Stomach (tissue), 19 donors: ENCODE measurements at places on chromosomes 7 and 10. TPM values are rescaled to one million over a fixed set of nuclear protein-coding genes. Genes with fewer than 3 reads are reported as not detected.

DNA sequence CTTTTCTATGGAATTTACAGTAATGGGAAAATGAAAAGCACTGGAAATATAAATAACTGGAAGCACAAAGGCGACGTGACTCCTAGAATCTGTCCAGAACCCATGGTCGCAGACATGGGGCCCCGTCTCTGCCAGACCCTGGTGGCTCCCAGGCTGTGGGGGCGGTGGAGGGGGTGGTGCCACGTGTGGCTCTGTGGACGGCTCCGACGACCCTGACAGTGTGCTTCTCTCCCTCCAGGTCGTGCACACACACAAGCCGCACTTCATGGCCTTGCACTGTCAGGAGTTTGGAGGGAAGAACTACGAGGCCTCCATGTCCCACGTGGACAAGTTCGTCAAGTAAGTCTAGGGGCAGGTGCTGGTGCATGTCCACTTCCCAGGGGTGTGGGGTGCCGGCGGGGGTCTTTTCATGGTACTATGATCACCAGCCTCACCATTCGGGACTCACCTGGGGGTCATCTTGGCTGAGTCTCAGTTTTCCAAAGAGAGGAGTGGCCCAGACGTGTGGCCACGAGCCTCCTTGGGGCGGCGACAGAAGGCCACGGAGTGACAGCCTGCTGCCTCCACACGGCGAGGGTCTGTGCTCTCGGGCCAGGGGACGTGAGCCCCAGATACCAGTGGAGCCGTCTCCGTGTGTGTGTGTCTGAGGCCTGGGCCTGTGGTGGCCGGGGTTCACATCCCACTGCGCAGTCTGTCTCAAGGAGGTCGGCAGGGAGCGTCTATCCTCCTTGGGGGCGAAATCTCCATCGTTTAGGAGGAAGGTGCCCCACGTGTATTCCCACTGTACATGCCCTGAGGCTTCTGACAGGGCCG lies 108.2 kb downstream of the INPP5A start:
- DNase-seq: no peak
- no peak overlapping the region for H3K27ac ChIP-seq
- H3K36me3 ChIP-seq: peaks cover 40% of the 10 kb centered on the region
- no peak overlapping the region for H3K4me3 ChIP-seq

GRCh38 chr10:114239117-114239993 lies at the start of gene VWA2:
VWA2 (plus strand) TSS chr10:114239254; CDS start chr10:114248714, 9,460 bp downstream.
- peaks cover 14% of the 10 kb centered on the region for H3K27me3 ChIP-seq
- H3K4me1 ChIP-seq: peaks cover 29% of the 10 kb centered on the region
- H3K4me3 ChIP-seq: peak within 1 kb of the TSS; percentile 60
- H3K36me3 ChIP-seq: no peaks in the 10 kb centered on the region

DNA sequence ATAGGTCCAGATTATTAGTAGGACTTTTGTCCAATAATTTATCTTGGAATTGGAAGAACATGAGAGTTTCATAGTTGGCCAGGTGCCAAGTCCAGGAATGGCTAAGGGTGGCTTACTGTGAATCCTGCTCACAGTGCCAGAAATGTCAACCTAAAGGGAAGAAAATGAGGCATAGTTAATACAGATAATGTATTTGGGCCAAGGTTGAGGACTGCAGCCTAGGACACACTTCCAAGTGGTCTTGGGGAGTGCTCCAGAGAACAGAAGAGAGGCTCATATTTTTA lies 78.2 kb downstream of the MAPK8 start:
- no peaks in the 10 kb centered on the region for H3K36me3 ChIP-seq
- H3K4me3 ChIP-seq: no peak overlapping the region
- no peaks in the 10 kb centered on the region for H3K4me1 ChIP-seq
- H3K27me3 ChIP-seq: no peaks in the 10 kb centered on the region
- DNase-seq: no peak
- H3K27ac ChIP-seq: no peak overlapping the region

GRCh38 chr10:49758249-49758930 lies 3.7 kb downstream of the OGDHL start:
- H3K27ac ChIP-seq: no peak overlapping the region
- peaks cover 9% of the 10 kb centered on the region for H3K4me1 ChIP-seq
- DNase-seq: no peak
- H3K27me3 ChIP-seq: no peaks in the 10 kb centered on the region
- H3K4me3 ChIP-seq: no peak overlapping the region

DNA sequence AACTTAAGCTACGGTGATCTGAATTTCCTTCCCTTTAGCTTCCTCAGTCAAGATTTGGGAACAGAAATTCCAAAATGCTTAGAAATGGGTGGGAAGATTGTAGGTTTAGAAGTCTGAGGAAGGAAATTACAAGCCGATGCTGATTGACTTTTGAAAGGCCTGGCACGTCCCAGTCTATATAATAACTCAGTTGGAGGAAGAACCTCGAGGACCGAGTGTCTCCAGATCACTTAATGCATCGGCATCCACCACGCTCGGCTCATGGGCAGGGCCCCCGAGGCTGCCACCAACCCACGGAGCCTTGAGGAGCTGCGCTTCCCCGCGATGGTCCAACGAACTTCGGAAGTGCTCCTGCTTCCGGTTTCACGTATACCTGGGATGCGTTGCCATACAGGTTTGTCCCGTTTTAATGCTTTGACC lies 10.4 kb upstream of the SP8 start:
- DNase-seq: peak; percentile 35
- peaks cover 14% of the 10 kb centered on the region for H3K4me1 ChIP-seq
- H3K27ac ChIP-seq: no peak overlapping the region
- H3K36me3 ChIP-seq: no peaks in the 10 kb centered on the region
- H3K27me3 ChIP-seq: peaks cover 49% of the 10 kb centered on the region

DNA sequence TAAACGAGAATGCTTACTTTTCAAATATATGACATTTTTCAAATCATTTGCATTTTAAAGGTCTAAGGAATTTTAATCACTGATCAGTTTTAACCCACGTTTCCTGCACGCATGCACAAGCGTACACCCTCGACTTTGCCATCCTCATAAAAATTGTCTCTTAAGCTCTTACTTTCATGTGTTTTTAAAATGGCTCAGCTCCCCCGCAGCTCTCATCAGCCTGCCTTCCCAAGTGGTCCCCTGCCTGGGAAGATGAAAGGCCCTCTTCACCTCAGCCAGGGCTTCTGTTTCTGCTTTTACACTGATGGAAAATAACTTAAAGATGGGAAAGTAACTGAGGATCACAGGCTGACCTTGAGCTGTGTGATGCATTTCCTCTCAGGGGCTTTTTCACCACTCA lies 131.6 kb upstream of the LSM8 start:
- no peak overlapping the region for H3K4me3 ChIP-seq
- H3K27ac ChIP-seq: no peak overlapping the region
- no peaks in the 10 kb centered on the region for H3K27me3 ChIP-seq
- no peaks in the 10 kb centered on the region for H3K36me3 ChIP-seq
- H3K4me1 ChIP-seq: no peaks in the 10 kb centered on the region

DNA sequence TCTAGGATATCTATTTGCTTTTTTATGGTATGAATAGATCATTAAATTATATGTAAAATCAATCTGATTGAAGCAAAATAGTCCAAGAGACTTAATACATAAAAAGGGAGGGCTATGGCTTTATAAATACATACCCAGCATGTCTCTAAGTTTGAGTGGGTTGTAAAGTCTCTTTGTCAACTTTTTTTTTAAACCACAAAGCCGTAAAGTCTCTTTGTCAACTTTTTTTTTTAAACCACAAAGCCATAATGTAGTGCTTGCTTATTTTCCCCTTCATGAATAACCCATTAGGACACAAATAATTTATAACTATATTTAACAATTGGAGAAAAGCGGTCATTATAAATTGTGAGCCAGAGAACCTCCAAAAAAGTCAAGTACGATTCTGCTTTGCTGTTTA lies 5.7 kb downstream of the HECTD2 start:
- no peak overlapping the region for H3K27ac ChIP-seq
- no peaks in the 10 kb centered on the region for H3K36me3 ChIP-seq
- no peak overlapping the region for H3K4me3 ChIP-seq
- H3K27me3 ChIP-seq: no peaks in the 10 kb centered on the region

DNA sequence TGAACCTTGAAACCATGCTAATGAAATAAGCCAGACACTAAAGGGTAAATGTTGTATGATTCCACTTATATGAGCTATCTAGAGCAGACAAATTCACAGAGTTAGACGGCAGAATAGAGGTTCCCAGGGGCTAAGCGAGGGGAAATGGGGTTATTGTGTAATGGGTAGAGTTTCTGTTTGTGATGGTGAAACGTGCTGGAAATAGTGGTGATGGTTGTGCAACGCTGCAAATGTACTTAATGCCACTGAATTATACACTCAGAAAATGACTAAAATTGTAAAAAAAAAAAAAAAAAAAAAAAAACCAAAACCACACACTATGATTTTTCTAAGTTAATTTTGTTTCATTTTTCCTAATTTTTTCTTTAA lies 30.0 kb downstream of the SFXN4 start:
- DNase-seq: no peak
- H3K4me3 ChIP-seq: no peak overlapping the region
- H3K27ac ChIP-seq: no peak overlapping the region
- peaks cover 15% of the 10 kb centered on the region for H3K4me1 ChIP-seq
- no peaks in the 10 kb centered on the region for H3K27me3 ChIP-seq

GRCh38 chr7:108311446-108312168 lies 144.6 kb downstream of the NRCAM start:
- no peak for DNase-seq
- no peak overlapping the region for H3K4me3 ChIP-seq
- no peaks in the 10 kb centered on the region for H3K36me3 ChIP-seq
- no peaks in the 10 kb centered on the region for H3K4me1 ChIP-seq
- H3K27me3 ChIP-seq: no peaks in the 10 kb centered on the region

DNA sequence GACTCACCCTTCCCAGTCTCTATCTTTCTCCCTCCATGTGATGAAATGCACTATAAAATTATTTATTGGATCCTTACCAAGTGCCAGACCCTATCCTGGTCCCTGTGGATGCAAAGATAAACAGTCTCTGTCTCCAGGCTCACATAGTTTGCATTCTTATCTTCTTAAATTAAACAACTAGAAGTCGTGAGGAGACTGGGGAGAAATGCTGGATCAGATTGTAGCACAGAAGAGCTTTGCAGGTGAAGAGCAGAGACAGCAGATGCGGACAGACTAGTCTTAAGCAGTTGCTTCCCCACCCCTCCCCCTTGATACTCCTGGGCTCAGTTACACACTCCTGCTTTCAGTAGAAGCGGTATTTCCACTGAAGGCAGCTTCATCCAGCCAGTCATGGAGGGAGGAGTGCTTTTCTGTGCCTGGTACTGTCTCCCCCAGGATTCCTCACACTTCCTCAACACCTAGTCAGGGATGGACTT lies 20.8 kb upstream of the CDK1 start:
- no peaks in the 10 kb centered on the region for H3K36me3 ChIP-seq
- no peak overlapping the region for H3K27ac ChIP-seq
- no peaks in the 10 kb centered on the region for H3K4me1 ChIP-seq
- DNase-seq: no peak

DNA sequence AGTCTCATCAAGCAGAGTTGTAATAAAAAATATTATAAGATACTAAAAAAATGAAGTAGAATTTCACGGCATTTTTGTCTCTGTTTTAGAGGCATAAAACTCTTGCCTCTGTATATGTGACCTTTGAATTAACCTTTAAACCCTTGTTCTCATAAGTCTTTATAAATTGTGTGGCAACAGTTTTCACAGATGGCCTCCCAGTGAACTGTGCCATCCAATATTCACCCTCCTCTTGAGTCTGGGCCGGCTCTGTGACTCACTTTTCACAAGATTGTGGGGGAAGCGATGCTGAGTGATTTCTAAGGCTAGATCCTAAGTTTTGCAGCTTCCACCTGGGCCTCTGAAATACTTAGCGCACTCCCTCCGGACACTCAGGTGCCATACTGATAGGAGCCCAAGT lies 4.6 kb upstream of the USP6NL start:
- H3K27ac ChIP-seq: no peak overlapping the region
- H3K4me3 ChIP-seq: no peak overlapping the region
- no peaks in the 10 kb centered on the region for H3K36me3 ChIP-seq
- no peaks in the 10 kb centered on the region for H3K4me1 ChIP-seq
- DNase-seq: no peak
- no peaks in the 10 kb centered on the region for H3K27me3 ChIP-seq

DNA sequence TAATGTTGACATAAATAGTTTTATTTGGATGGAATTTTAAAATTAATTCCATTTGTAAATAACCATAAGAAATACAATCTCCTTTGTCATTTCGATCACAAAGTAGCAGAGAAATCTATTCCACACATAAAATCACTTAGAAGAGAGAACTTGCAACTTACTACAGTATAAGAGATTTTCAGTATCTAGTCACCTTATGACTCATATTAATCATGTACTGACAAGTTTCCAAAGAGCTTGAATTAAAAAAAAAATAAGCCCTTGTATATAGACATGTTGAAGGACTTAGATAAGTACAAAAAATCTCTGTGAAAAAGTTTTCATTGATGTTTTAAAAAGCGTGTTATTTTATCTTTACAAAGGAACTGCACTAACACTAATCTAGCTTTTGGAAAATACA lies 207.1 kb upstream of the ETV1 start:
- H3K27me3 ChIP-seq: no peaks in the 10 kb centered on the region
- H3K4me1 ChIP-seq: peaks cover 13% of the 10 kb centered on the region
- DNase-seq: no peak
- no peaks in the 10 kb centered on the region for H3K36me3 ChIP-seq
- no peak overlapping the region for H3K4me3 ChIP-seq

DNA sequence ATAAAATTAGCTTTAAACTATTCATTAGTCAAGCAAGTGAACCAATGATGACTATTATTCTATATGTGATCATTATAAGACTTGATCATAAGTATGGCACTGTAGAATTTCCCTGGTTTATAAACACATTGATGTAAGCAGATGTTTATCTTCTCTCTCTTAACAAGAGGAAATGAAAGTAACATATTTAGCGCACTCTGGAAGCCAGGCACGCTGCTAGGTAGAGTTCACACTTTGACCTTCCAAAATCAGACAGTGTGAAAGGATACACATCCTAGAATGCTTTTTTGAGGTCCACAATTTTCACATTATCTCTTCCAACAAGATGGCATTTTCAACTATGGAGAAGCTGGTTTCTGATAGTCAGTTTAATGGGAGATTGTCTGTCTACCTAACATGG lies 529.4 kb upstream of the IGFBP3 start:
- no peak overlapping the region for H3K27ac ChIP-seq
- no peak overlapping the region for H3K4me3 ChIP-seq
- no peaks in the 10 kb centered on the region for H3K4me1 ChIP-seq
- no peak for DNase-seq

GRCh38 chr10:1380088-1380671 lies 324.0 kb downstream of the WDR37 start:
- no peaks in the 10 kb centered on the region for H3K27me3 ChIP-seq
- no peaks in the 10 kb centered on the region for H3K4me1 ChIP-seq
- H3K27ac ChIP-seq: no peak overlapping the region
- no peak overlapping the region for H3K4me3 ChIP-seq
- no peaks in the 10 kb centered on the region for H3K36me3 ChIP-seq

GRCh38 chr7:129371487-129371886 lies 62.7 kb upstream of the STRIP2 start:
- H3K36me3 ChIP-seq: no peaks in the 10 kb centered on the region
- H3K4me1 ChIP-seq: peaks cover 9% of the 10 kb centered on the region
- no peak overlapping the region for H3K4me3 ChIP-seq

The C7orf33 gene
- polyA plus RNA-seq: not detected

The CHCHD2 gene
- polyA plus RNA-seq: 455 TPM

The SLC16A12 gene
- polyA plus RNA-seq: 0.06 TPM

The TFR2 gene
- polyA plus RNA-seq: 1.7 TPM

The RASA4B gene
- polyA plus RNA-seq: 9.3 TPM

The NEBL gene
- polyA plus RNA-seq: 7.5 TPM

The FAM53B gene
- polyA plus RNA-seq: 8.2 TPM
